GM12878 (cell line): ENCODE measurements at places on chromosomes 13 and 19. TPM values are rescaled to one million over a fixed set of nuclear protein-coding genes. Genes with fewer than 3 reads are reported as not detected.

DNA sequence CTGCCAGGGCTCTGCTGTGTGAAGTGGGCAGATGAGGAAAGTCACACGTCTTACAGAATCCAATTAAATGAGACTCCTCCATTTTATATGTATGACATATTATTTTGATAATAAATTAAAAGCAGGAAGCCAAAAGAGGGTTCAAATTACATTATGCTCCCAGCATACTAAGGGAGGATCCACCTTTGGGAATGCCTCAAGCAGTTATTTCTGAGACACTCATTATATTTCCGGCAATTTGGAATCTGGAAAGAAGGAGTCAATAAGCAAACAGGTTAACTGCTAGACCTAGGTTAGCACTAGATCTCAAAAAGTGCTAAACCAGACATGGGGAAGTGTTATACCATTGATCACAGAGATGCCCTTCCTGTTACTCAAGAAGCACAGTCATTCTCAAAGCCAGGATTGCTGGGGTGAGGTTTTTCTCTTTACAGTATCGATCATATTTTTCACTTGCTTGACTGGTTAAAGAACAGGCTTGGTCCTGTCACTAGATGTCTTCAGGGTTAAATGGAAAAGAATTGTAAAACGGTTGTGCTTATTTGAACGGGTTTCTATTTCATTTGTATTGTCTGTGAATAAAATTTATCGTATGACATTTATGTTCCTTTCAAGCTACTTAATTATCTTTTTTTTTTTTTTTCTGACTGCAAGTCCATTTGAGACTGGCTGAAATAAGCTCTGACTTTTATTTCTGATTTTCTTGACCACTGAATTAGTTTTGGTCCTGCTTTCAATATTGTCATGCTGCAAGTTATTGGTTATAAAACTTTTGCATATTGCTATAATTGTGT lies 523.2 kb downstream of the KLF12 start:
- DNase-seq, result no peak
- H3K27me3 ChIP-seq, result no peaks in the 10 kb centered on the region
- no peaks in the 10 kb centered on the region for H3K4me1 ChIP-seq
- H3K36me3 ChIP-seq, result no peaks in the 10 kb centered on the region
- no peak overlapping the region for H3K4me3 ChIP-seq

DNA sequence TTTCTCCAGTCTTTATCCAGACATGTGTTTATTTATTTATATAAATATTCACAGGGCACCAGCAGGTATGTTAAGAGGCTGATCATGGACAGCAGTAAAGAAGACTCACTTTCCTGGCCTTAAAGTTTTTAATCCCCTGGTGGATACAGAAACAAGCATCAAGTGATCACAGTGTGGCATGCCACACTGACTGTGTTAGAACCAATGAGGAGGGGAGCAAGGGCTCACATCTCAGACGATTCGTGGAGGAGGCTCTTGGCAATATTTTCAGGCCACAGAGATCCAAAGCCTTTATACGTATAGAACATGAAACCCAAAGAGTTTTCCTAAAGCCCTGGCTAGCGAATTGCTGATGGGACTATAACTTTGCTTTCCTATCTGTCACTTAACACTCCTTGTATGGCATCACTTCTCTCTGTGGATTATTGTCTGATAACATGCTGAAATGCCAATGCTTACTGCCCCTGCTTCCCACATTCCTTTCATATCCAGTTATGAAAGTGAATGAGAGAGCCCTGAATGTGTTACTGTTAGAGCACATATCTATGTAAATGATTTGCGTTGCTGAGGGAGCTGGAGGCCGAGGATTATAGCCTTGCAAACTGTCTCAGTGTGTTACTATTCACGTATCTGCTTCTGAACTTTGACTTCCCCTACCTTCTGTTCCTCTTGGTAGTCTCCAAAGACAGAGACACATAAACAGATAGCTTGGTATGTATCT lies 37.6 kb downstream of the POLR1D start:
- no peak overlapping the region for H3K4me3 ChIP-seq
- no peaks in the 10 kb centered on the region for H3K27me3 ChIP-seq
- no peak overlapping the region for H3K27ac ChIP-seq
- no peaks in the 10 kb centered on the region for H3K4me1 ChIP-seq
- DNase-seq, result no peak
- peaks cover 14% of the 10 kb centered on the region for H3K36me3 ChIP-seq

DNA sequence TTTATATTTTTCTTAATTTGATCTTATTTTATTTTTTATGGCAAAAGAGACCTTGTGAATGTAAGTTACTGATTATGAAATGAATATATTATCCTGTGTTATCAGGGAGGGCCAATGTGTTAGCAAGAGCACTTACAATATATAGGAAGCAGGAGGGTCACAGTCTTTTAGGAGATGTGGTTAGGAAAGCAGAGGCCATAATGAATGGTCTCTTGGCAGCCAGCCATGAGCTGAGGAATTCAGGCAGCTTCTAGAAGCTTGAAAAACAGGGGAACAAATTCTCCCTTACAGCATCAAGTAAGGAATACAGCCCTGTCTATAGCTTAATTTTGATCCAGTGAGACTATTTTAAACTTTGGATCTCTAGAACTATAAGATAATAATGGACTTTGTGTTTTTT lies 2374.6 kb downstream of the PCDH9 start:
- DNase-seq, result no peak
- H3K27ac ChIP-seq, result no peak overlapping the region
- H3K4me3 ChIP-seq, result no peak overlapping the region
- H3K4me1 ChIP-seq, result no peaks in the 10 kb centered on the region
- no peaks in the 10 kb centered on the region for H3K27me3 ChIP-seq
- H3K36me3 ChIP-seq, result no peaks in the 10 kb centered on the region

- no peak for DNase-seq
- H3K27ac ChIP-seq, result no peak overlapping the region
- H3K27me3 ChIP-seq, result no peaks in the 10 kb centered on the region
- H3K36me3 ChIP-seq, result no peaks in the 10 kb centered on the region
- no peaks in the 10 kb centered on the region for H3K4me1 ChIP-seq
- no peak overlapping the region for H3K4me3 ChIP-seq
These were observed 87.7 kb downstream of the DOCK9 start for GRCh38 chr13:98890186-98890585.

DNA sequence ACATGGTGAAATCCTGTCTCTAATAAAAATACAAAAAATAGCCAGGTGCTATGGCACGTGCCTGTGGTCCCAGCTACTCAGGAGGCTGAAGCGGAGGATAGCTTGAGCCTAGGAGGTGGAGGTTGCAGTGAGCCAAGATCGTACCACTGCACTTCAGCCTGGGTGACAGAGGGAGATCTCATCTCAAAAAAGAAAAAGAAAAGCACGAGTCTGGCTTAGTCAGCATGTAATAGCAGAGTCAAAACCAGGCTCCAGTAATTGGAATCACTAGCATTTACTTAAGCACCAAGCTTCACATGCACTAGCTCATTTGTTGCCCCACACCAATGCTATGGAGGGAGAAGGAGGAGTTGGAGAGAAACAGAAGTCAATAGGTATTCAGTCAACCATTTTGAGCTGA lies 41.9 kb upstream of the SLC7A9 start:
- H3K27me3 ChIP-seq, result no peaks in the 10 kb centered on the region
- H3K4me1 ChIP-seq, result no peaks in the 10 kb centered on the region
- no peak for DNase-seq
- H3K27ac ChIP-seq, result no peak overlapping the region
- H3K4me3 ChIP-seq, result no peak overlapping the region

DNA sequence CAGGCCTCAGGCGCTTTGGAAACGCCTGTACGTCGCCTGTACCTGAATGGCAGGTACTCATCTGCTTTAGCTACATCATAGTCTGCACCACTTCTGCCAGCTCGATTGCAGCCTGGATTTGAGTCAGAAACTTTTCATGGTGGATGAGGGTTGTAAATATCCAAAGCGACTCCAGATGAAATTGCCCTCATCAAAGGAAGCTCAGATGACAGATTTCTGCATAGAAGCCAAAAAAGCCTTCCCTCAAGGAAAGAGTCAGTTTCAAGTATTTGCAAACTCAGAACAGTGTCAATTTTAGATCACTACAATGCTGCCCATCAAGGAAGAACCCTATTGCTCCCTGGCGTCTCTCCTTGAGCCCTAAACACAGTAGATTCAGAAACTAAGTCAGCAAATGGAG lies 38.8 kb upstream of the IGFL4 start:
- no peak for DNase-seq
- H3K4me3 ChIP-seq, result no peak overlapping the region
- peaks cover 3% of the 10 kb centered on the region; the same call in 1 of the 2 replicates for H3K27me3 ChIP-seq
- H3K36me3 ChIP-seq, result no peaks in the 10 kb centered on the region

GRCh38 chr19:7368456-7368855 lies 19.7 kb downstream of the ARHGEF18 start:
- H3K27ac ChIP-seq, result no peak overlapping the region
- H3K4me3 ChIP-seq, result no peak overlapping the region
- no peaks in the 10 kb centered on the region for H3K4me1 ChIP-seq
- no peak for DNase-seq
- no peaks in the 10 kb centered on the region for H3K27me3 ChIP-seq

The OR7A5 gene
- not detected in 2 replicates for total RNA-seq

The MBNL2 gene
- total RNA-seq, result 6.6 and 7.6 TPM in 2 replicates

The FREM2 gene
- total RNA-seq, result 0.08 and 0.13 TPM in 2 replicates

The BRSK1 gene
- total RNA-seq, result 0.33 and 0.53 TPM in 2 replicates

The PBX4 gene
- total RNA-seq, result 7.7 and 9.6 TPM in 2 replicates

The UPK1A gene
- not detected in 2 replicates for total RNA-seq

The ZNF723 gene
- not detected in 2 replicates for total RNA-seq
